ENCODE measurements at places on chromosomes 2 and 18.

DNA sequence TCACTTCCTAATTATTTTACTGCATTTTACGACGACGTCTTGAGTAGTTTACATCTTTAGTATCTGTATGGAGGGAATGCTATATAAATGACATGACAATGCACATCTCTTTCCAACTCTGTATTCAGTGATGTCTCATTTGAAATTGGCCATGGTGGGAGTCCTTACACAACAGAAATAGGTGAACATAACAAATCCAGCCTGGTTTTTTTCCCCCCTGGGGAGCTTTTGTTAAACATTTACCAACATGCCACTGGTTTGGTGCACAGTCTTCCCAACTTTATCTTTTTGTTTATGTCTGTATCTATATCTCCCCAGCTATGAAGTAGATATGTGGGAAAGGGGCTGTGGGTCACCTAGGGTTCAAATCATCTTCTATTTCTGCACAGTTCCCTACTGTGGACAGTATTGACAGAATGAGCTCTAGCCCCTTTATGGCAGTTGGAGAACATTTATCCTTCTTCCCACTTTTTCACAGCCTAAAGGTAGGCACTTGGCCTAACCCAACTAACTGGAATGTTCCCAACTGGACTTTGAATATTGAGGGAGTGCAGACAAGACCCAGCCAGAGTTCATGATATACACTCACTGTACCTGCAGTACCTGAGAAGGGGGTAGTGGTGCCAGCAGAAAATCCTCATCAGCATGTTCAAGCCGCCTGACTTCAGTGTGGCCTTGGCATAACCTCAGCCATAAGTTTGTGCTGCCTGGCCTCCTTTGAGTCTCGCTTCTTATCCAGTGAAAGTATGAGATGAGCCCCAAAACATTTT lies 5.7 kb upstream of the RTKN start:
- no peak for DNase-seq

DNA sequence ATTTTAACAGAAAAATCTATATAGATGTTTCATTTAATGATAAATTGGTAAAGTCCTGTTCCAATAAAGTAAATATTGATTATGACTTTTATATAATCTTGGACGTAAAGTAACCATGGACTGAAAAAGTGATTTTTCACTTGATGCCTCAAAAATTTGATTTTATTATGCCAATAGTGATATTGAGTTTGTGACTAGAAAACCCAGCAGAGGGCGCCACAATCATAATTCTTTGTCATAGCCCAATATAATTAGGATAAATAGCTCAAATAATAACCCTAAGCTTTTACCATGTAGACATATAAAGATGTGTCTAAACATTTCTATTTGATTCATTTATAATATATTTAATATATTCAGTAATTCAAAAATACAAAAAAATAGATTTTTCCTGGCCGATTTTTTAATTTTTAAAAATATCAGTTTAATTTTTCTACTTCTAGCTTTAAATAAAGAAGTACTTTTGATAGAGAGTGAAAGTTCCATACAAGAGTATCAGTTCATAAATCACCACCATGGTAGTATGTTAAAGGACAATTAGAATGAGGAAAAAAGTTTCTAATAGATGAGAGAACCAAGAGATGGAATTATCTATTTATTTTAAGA lies 30.7 kb downstream of the CAMKMT start:
- no peak for DNase-seq

DNA sequence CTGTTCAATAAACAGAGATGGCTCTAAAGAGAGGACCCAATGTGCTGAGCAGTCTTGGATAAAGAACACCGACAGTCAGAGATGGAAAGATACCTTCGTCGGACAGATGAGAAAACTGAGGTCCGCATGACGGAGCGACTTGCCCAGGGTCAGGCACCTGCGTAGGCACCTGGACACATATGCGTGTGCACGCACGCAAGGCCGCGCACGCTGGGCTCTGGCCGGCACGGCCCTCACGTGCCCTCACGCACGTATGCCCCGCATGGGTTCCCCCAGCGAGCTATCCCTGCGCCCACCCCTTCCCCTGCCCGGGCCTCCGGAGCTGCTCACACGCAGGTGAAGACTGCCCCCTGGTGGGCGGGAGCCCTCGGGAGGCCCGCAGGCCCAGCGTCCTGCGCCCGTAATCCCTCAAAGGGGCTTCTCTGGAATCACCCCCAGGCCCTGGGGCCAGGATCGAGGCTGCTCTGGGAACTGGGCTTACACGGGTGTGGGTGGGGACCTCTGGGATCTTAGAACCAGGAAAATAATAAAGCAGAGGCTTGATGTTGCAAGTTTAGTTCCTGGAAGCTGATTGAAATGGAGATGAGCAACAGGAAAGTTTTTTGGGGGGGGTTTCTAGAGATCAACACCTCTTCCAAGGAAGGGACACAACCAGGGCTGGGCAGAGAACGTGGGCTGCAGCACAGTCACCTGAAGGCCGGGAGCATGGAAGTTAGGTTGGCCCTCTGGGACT lies 246.3 kb downstream of the TNS1 start:
- DNase-seq: peak; percentile 72

DNA sequence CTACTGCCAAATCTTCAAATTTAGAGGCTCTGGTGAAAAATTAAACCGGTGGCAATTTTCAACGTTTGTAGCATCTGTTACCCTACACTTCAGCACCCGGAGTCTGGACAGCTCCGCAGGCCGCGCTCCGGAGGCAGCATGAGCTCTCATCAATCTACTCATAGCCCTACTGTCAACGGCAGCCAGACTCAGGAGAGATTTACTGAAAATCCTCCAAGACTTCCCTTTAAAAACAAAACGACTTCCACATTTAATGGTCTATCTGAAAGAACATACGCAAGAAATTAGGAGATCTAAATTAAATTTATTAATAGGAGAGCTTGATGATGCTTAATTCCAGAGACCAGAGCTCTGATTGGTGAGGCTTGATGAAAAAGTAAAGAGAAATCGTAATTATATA lies 970 bp upstream of the ADCYAP1 start:
- DNase-seq: peak; percentile 34

- DNase-seq: no peak
Measured at GRCh38 chr2:238974081-238974480, 126.2 kb downstream of the TWIST2 start.

- peak; percentile 73 for DNase-seq
Measured at GRCh38 chr18:12307701-12308385, at the start of gene TUBB6. TSS of gene TUBB6 (plus strand) at chr18:12308241. CDS start at chr18:12308293, 52 bp downstream.

DNA sequence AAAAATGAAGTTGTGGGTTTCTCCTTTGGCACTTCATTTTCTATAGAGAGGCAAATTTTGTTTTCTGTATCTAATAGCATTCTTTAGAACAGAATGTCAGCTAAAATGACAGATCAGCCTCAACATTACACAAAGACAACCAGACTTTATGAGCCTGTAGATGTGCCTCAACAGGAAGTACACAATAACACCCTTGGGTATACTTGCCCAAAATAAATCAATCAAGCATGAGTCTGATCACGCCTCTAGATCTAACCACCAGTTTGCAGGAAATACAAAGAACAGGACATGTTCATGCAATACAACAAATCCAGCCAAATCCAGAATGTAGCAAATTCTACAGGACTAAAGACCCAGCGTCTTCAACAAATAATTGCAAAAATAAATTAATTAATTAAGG lies 11.2 kb upstream of the DAPL1 start:
- DNase-seq: no peak

DNA sequence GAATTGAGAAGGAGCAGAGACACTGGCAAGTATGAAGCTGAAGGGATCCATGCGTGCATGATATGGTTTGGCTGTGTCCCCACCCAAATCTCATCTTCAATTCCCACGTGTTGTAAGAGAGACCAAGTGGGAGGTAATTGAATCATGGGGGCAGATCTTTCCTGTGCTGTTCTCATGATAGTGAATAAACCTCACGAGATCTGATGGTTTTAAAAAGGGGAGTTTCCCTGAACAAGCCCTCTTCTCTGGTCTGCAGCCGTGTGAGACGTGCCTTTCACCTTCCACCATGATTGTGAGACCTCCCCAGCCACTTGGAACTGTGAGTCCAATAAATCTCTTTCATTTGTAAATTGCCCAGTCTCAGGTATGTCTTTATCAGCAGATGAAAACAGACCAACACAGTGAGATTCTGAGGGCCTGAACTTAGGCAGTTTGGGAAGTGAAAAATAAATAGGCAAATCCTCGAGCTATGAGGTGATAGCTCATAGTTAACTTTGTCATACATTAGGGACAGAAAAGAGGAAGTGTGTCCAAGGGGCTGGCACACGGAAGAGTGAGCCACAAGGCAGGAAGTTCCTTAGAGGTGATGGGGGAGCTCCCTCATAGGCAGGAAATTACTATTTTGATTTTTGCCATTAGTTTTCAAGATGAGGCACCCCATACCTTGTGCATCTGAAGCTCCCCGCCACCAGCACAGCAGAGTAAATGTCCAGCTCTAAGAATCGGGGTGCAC lies 658.8 kb upstream of the ID2 start:
- DNase-seq: no peak

DNA sequence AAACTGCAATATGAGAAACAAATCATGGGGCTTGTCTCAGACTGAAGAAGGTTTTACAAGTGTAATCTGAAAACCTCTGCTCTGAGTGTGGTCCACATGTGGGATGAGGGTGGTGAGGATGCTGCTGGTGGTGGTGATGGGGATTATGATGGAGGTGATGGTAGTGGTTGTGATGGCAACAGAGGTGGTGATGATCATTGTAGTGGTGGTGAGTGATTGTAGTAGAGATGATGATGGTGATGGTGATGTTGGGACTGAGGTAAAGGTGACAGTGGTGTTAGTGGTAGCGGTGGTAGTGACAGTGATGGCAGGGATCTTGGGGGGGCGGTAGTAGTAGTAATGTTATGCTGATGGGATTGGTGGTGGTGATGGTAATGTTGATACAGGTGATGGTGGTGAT lies 217.8 kb downstream of the ANAPC1 start:
- DNase-seq: no peak

Data from right kidney (tissue), 9 donors.